CD4-positive, CD25-positive, alpha-beta regulatory T cell (primary cell): ENCODE measurements at places on chromosomes 1 and 21. TPM values are rescaled to one million over a fixed set of nuclear protein-coding genes. Genes with fewer than 3 reads are reported as not detected.

GRCh38 chr1:9347095-9347850 lies 54.6 kb downstream of the SPSB1 start:
- H3K36me3 ChIP-seq, result peaks cover 5% of the 10 kb centered on the region
- no peak overlapping the region for H3K27ac ChIP-seq
- no peak for DNase-seq
- no peaks in the 10 kb centered on the region for H3K27me3 ChIP-seq
- no peak overlapping the region for H3K4me3 ChIP-seq

DNA sequence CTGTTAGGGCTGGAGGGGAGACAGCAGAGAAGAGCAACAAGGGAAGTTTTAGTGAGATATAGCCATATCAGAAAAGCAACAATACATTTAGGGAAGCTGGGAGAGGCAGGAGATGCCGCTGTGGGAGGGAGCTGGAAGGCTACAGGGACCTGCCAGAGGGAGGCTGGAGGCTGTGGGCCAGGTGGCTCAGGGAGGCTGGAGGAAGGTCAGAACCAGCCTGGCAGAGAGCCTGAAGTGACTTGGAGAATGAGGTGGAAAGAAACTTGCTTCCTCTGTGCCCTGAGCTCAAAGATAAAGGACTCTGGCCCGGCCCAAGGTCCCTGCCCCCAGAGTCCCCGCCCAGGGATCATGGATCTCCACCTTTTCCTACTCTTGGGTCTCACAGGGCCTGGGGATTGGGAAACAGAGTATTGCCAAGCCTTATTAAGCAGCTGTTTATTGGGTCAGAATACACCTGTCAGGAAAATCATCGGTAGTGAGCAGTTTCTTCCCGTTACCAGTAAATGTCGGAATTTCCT lies 85.9 kb downstream of the KIF26B start:
- no peak overlapping the region for H3K4me3 ChIP-seq
- DNase-seq, result no peak
- no peaks in the 10 kb centered on the region for H3K27me3 ChIP-seq
- H3K4me1 ChIP-seq, result no peaks in the 10 kb centered on the region
- H3K36me3 ChIP-seq, result no peaks in the 10 kb centered on the region

DNA sequence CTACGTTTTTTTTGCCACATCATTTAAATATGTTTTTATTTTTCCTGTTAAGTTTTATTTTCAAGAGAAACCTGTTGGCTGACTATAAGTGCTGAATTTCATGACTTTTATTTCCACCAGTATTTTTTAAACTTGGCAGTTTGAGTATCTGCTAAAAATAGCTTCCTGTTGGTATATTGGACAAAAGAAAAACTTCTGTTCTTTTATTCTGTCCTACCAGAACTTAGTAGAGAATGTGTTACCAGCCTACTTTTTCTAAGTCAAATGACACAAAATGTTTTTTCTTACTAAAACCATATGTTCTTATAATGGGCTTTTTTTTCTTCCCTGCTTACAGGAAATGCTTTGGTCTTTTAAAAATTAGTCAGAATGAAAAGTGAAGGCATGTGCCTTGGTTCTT lies 7.6 kb downstream of the DR1 start:
- peak overlapping the region; percentile 5 for H3K4me3 ChIP-seq
- H3K27ac ChIP-seq, result no peak overlapping the region
- H3K4me1 ChIP-seq, result peaks cover 73% of the 10 kb centered on the region
- H3K36me3 ChIP-seq, result peaks cover 56% of the 10 kb centered on the region

GRCh38 chr1:180167721-180168467 lies 13.2 kb downstream of the QSOX1 start:
- DNase-seq, result no peak
- no peaks in the 10 kb centered on the region for H3K36me3 ChIP-seq
- H3K4me1 ChIP-seq, result no peaks in the 10 kb centered on the region

GRCh38 chr1:45867697-45868348 lies 64.4 kb downstream of the MAST2 start:
- no peak overlapping the region for H3K4me3 ChIP-seq
- no peak overlapping the region for H3K27ac ChIP-seq
- no peaks in the 10 kb centered on the region for H3K27me3 ChIP-seq
- no peak for DNase-seq

- no peaks in the 10 kb centered on the region for H3K36me3 ChIP-seq
- peaks cover 3% of the 10 kb centered on the region for H3K27me3 ChIP-seq
- no peak overlapping the region for H3K27ac ChIP-seq
- H3K4me3 ChIP-seq, result no peak overlapping the region
- H3K4me1 ChIP-seq, result peaks cover 11% of the 10 kb centered on the region
Observed at GRCh38 chr1:153350321-153350957, 1.8 kb upstream of the PGLYRP4 start.

DNA sequence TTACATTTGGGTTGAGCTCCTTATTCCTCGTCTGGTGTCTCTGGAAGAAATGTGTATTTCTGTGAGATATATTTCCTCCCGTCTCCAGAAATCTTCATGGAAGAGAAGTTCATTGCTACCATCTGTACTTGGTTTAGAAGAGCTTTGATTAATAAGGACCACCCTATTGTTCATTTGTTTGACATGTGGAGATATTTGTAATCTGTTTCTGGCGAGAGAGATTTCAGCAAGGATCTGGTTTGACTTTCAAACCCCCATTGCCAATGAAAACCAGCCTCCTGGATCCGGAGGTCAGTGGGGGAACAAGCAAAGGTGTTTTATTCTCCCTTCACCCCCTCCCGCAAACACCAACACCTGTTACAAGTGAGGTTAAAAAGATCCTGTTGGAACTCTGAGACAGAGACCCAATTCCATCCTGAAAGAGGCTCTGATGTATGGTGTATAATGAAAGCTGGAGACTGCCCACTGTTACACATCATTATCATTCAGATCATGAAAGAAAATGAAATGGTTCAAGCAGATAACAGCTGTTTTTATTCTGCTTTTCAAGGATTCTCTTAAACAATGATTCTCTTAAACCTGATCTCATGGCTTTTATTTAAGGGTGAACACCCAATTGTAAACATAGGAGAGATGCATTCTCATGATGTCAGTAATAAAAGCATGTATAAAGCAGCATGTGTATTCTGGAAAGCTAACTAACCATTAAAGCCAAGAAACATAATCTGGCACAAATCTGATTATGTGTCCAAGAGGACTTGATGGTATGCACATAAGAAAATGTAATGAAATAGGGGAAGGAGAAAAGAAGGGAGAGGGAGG lies 393.5 kb upstream of the ADGRL2 start:
- no peaks in the 10 kb centered on the region for H3K27me3 ChIP-seq
- no peak overlapping the region for H3K27ac ChIP-seq
- DNase-seq, result no peak

DNA sequence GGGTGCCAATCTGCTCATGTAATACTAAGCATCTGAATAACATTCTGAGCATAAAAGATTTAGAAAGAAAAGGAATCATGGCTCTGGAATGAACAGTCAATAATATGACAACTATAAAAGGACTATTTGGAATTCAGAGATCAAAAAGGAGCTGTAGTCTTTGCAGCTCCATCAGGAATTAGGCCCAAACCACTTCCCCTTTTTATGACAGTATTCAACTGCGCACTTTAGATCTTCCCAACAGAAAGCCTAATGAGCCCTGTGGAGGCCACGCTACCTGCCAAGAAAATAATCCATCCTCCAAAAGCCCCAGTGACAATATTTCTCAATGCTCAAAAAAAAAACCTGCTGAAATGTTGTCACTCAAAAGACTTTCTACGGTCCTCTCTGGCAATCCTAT lies 163.2 kb downstream of the SNX7 start:
- H3K4me1 ChIP-seq, result no peaks in the 10 kb centered on the region
- H3K36me3 ChIP-seq, result no peaks in the 10 kb centered on the region
- no peak overlapping the region for H3K27ac ChIP-seq
- H3K4me3 ChIP-seq, result no peak overlapping the region

DNA sequence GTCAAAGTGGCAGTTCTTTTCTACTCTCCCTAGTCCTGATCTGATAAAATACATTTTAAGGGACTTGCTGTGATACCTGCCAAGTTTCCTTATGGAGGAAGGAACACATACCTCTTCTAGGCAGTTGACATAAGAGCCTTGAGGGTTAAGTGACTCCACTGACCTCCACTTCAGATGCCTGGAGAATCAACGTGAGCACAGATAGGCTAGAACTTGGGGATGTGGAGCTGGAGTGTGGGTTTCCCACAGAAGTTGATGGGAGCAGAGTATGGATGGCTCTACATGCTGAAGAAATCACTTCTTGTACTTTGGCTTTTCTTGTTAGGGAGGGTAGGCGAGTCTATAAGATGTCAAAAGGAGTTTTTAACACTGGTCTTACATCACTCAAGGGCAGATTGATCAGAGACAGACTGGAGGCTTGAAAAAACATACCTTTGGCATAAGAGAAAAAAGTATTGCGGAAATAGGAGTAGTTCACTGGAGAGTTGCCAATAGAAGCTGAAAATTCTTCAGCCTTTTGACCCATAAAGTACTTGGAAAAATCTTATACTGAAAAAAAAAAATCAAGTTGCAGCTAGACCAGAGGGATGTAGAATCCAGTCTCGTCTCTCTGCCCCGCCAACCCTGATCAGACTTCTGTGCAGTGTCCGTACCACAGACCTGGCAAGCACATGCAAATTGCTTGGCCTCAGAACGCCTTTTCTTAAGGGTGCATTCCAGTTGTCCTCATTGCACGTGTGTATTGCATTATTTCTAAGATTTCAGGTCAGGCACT lies 5.5 kb downstream of the RHOU start:
- no peaks in the 10 kb centered on the region for H3K36me3 ChIP-seq
- no peak for DNase-seq
- peaks cover 6% of the 10 kb centered on the region for H3K4me1 ChIP-seq
- H3K4me3 ChIP-seq, result no peak overlapping the region

- no peaks in the 10 kb centered on the region for H3K36me3 ChIP-seq
- H3K27me3 ChIP-seq, result no peaks in the 10 kb centered on the region
- H3K4me1 ChIP-seq, result no peaks in the 10 kb centered on the region
Observed at GRCh38 chr1:30198795-30199403, 524.5 kb downstream of the MATN1 start.

DNA sequence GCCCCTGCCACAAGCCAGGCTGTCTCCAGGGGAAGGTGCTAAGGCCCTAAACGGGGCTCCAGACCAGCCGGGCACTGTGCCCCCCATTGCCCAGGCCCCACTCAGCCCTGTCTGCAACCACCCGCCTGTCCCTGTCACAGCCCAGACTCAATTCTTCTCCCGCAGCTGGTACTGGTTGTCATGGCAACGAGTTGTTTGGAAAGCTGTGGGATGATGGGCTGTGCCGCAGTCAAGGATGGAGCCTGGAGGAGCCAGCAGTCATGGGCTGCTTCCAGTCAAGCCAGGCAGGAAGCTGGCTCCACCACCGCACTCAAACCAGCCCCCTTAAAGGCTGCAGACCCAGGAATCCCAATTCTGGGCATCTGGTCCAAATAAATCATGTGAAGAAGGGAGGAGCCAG lies 4.2 kb downstream of the SPOCD1 start:
- H3K4me1 ChIP-seq, result peaks cover 6% of the 10 kb centered on the region
- no peak overlapping the region for H3K4me3 ChIP-seq
- no peak overlapping the region for H3K27ac ChIP-seq
- H3K36me3 ChIP-seq, result no peaks in the 10 kb centered on the region

The MPZ gene
- 2.3 TPM for total RNA-seq

The CHAF1B gene
- 10.0 TPM for total RNA-seq

The LIN28A gene
- not detected for total RNA-seq

The CYP4A22 gene
- not detected for total RNA-seq

The KCNH1 gene
- not detected for total RNA-seq
